IPS DF 19.7 (cell line): ENCODE measurements at places on chromosomes 5 and 9.

- DNase-seq = no peak
Observed at GRCh38 chr9:111948951-111949350, 52.3 kb downstream of the UGCG start.

DNA sequence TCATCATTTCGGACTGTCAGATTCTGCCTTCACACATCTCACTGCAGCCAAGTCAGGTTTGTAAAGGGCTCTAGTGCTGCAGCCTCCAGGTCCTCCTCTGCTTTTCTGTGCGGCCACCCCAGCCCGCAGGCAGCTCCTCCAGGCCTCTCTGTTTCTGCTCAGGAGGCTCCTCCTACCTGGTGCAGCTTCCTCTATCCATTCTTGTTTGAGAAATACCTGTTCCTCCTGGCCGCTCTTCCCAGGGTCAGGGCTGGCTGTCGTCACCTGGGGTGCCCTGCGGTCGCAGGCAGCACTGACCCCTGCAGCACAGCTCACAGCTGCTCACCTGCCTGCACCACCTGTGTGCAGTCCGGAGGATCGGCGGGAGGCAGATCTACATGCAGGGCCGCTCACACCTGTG is 387.7 kb upstream of the IRX4 start:
- no peak for DNase-seq

- no peak for DNase-seq
Observed at GRCh38 chr5:127834554-127834953, 131.4 kb downstream of the CCDC192 start.

DNA sequence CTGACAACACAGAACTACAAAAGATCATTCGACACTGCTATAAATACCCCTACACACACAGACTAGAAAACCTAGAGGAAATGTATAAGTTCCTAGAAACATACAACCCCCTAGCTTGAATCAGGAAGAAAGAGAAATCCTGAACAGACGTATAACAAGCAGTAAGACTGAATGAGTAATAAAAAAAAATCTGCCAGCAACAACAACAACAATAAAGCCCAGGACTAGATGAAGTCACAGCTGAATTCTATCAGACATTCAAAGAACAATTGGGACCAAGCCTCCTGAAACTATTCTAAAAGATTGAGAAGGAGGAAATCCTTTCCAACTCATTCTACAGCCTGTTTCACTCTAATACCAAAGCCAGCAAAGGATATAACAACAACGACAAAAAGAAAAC is 68.2 kb upstream of the SLIT3 start:
- no peak for DNase-seq

- DNase-seq = no peak
Observed at GRCh38 chr5:90909101-90909503, 350.5 kb downstream of the ADGRV1 start.

GRCh38 chr5:149550594-149551226 is 529 bp downstream of the CSNK1A1 start:
- DNase-seq = no peak

DNA sequence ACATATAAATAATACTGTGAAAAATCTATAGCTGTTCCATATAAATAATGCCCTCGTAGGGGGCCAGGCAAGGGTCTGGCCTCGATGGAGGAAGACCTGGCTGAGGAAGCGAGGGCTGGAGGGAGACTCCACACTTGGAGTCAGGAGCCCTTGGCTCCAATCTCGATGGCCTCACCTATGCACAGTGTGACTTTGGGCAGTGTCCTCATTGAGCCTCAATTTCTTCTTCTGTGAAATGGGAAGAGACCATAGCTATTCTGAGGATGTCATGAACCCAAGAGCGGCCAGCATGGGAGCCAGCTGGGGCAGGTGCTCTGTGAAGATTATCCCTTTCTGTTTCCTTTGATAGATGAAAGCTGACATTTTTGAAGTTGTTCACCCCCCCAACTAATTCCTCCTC is 24.8 kb downstream of the ANGPTL2 start:
- DNase-seq = no peak

DNA sequence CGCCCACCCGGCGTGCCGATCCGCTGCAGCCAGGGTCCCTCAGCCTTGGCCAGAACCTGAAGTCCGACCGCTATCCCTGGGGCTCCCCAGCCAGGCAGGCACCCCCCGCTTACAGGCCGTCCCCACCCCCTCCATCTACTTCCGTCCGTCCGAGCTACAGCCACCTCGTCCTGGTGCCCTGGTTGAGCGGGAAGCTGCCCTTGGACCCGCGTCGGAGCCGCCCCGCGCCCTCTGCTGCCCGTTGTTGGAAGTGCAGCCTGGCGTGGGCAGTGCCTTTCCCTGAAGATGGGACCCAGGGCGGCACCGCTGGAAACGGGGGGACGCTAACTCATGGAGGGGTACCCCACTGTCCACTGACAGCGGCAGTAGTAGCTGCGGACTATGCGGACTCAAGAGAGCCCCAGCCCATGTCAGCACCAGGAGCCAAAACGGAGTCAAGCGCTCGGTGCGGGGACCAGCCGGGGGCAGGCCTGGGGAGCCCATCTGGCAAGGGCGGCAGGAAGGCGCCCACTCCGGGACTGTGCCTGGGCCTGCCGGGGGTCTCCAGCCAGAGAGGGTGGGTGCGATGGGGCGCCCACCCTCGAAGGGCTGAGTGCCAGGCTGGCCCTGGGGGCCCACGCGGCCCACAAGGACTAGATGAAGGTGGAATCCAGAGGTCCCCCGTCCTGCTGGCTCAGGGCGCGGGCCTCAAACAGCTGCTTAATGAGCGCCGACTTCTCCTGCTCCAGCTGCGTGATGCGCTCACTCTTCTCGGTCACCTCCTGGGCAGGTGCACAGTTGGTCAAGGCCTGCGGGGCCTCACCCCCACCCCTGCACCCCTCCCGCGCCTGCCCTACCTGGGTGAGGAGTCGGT is 6.1 kb downstream of the SAPCD2 start:
- no peak for DNase-seq

- DNase-seq = no peak
Observed at GRCh38 chr5:101142102-101142501, 239.0 kb upstream of the ST8SIA4 start.

DNA sequence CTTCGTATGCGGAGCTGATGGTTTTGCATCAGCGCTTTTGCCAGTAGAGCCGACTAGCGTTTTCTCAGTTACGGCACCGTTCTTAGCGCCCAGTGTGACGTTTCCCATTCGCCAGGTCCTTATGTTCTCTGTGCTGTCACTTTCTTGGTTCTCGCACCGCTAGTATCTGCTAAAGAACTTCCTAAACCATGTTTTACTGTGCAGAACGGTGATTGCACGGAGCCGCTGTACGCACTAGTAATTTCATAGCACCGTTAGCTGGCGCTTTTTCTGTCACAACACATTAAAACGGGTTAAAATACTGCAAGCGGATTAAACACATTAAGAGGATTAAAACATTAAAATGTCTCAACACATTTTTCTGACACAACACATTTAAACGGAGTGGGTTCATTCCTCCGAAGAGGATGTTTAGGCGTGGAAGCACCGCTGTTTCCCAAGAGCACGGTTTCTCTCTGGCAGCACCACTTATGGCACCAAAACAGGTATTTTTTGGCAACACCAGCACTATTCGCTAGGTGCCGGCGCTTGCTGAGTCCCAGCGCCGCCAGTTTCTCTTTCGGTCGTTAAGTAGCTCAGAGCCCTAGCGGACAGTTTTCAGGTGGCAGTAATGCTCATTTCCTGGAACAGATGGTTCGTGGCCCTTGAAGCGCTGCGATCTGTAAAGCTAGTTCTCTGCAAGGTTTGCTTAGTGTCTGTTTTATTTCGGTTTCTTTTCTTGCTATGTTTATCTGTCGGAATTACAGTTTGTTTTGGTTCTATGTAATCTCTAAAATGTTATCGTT is 20.3 kb downstream of the ANXA2R start:
- DNase-seq = no peak

DNA sequence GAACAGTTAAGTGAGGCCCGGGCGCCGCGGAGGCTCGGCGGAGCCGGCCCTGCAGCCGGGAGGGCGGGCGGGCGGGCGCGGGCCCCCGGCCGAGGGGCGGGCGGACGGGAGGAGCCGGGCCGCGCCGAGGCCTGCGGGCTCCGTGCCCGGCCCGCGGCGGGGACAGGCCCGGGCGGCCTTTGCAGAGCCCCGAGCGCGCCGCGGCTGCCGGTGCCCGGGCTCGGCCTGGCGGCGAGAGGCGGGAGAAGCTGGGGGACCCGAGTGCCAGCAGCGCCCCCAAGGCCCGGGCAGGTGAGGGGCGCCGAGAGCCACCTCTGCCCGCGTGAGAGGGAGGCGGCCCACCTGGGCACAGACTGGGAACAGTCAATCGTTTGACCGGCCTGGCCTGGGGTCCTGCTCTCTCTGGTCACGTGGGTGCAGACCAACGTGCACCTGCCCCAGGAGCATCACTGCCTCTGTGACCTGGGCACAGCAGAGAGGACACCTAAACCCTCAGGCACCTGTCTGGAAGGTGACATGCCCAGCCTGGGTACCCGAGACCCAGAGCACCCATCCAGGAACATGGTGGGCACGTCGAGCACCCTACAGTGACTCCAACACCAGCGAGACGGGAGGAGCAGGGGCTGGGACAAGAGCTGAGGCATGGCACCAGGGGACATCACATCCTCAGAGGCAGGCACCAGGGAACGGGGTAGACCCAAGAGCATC is 531 bp downstream of the MVB12B start:
- DNase-seq = no peak

- DNase-seq = no peak
Observed at GRCh38 chr9:98368366-98369065, 113.1 kb upstream of the TBC1D2 start.

GRCh38 chr5:61082516-61083280 is 79.6 kb downstream of the SMIM15 start:
- no peak for DNase-seq

GRCh38 chr5:158511454-158511853 is 588.3 kb downstream of the EBF1 start:
- DNase-seq = no peak

GRCh38 chr9:89661956-89662717 is 57.3 kb downstream of the GADD45G start:
- DNase-seq = peak; percentile 85

DNA sequence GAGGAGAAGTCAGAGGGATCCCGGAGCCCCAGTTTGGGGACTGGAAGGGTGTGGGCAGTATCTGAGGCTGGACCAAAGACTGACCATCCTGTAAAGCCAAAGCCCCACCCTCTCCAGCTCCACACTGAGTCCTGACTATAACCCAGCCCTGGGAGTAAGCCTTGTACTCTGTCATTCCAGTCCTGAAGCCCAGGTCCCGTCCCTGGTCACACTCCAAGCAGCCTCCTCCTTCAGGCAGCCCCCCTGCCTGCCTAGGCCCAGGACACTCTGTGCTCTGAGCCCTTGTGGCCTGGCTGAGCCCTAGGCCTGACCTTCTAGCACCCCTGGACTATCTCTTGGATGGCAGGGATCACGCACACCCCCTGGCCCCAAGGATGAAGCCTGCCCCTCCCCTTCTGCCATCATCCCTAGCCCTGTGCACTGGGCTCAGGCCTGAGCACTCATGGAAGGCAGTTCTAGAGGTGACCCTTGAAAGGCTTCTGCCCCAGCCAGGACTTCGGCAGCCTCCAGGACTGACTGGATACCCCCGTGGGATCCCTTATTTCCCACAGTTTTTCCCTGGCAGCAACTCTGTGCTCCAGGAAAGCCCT is 28.0 kb upstream of the ENHO start:
- DNase-seq = no peak

GRCh38 chr9:129628709-129629108 is 2.7 kb downstream of the NTMT1 start:
- no peak for DNase-seq

DNA sequence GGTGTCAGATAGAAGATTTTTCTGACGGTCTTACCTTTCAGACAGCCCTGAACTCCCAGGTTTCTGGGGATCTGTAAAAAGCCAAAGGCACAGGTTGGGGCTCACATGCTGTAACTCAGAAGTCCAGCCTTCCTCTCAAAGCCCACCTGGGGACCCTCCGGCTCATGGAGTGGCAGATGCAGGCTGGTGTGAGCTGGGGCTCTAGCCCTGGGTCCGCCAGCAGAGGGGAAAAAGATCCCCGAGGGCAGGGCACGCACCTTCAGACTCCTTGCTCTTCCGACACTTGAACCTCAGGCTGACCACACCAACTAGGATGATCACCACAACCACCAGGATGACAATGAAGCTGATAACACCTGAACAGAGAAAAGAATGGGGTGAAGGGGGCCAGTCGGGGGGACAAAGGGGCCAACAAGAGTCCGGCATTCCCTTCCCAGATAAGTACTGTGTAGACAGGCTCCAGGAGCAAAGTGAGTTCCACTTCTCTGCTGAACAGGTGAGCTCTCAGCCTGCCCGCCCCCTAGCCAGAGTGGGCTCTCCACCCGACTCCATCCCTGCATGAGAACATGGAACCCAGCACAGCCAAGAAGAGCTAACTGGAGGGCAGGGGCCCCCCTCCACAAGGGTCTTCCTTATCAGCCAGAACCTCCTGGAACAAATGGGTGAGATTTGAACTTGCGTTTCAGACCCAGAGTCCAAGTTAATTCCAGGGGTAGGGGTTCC is 7.8 kb downstream of the ECSCR start:
- no peak for DNase-seq

GRCh38 chr9:98555651-98556465 is 152.9 kb downstream of the GABBR2 start:
- DNase-seq = no peak

DNA sequence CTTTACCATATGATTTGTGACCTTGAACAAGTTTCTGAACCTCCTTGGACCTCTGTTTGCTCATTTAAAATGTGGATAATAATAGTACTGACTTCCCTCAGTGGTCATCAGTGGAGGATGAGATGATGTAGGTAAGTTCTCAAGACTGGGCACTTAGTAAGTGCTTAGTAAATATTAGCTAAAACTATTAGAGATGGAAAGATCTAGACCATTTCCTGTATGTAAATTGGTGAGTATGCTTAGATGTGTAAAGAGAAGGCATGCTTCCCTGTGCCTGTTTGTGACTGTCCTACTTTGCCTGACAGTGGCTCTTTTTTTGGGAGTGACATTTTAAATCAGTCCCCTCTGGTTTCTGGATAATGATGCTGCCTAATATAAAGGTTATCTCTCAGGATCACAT is 288.1 kb downstream of the GABRB2 start:
- DNase-seq = no peak

- no peak for DNase-seq
Observed at GRCh38 chr9:116447934-116448333, 239.2 kb upstream of the TRIM32 start.

DNA sequence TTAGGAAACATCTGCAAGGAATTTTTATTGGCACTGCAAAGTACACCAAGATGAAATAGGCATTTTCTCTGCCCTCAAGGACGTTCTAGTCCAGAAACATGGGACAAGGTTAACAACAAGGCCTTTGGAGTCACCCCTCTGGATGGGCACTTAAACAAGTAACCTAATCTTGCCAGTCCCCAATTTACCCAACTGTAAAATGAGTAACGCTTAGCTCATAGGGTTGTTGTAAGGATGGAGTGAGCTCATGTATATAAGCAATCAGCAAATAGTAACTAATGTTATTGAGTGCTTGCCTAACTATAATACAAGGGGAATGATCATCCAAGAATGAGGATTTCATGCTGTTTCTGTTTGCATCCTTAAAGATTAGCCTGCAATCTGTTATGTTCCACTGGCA is 189.3 kb downstream of the PAPPA start:
- DNase-seq = no peak

DNA sequence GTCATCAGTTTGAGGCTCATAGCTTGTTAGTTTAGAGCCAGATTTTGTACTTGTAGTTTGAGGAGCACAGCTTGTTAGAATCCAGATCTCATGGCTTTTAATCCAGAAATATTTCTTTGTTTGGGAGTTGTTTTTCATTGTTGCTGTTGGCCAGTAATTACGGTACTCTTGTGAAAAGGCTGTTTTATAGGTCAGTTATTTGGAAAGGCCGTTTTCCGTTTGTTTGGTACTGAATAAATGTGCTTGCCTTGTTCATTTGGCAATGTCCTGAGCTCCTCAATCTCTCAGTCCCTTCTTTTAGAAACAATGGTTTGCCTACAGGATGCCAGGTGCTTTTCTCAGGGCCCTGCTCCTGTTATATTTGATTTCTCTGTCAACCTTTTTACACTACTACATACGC is 4.5 kb upstream of the MOB3B start:
- DNase-seq = no peak
